ENCODE measurements at places on chromosomes 4 and X.

GRCh38 chr4:173766171-173766600 lies 236.2 kb upstream of the HAND2 start:
- DNase-seq = no peak

DNA sequence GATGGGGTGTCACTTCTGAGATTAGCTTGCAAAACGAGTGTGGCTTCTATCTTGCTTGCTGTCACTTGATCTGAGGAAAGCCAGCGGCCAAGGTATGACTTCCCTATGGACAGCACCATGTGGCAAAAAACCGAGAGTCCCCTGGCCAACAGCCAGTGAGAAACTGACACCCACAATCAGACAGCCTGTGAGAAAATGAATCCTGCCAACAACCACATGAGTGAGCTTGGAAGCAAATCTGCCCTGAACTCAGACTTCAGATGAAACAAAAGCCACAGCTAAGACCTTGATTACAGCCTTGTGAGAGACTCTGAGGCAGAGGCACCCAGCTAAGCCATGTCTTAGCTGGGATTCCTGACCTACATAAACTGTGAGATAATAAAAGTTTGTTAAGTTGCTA lies 45.5 kb downstream of the PPP1R2C start:
- peak; percentile 78 for DNase-seq

DNA sequence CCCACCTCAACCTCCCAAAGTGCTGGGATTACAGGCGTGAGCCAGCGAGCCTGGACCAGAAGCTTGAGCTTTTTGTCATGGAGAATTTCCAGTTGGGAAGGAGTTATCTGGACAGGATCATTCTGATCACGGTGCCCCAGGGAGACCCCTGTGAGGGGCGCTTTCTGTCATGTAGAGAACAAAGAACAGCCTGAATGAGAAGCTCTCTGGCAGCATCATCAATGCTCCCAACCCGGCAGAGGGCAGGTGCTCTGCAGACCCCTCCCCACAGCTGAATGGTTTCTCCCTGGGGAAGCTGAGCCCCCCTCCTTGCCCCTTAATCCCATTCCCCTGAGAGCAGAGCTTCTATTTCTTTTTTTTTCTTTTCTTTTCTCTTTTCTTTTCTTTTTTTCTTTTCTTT lies 7.3 kb upstream of the CSF2RA start:
- DNase-seq = no peak

GRCh38 chrX:109709129-109709631 lies 23.9 kb downstream of the ACSL4 start:
- DNase-seq = no peak

- no peak for DNase-seq
Observed at GRCh38 chrX:3388457-3388856, 42.0 kb upstream of the MXRA5 start.

- DNase-seq = no peak
Observed at GRCh38 chrX:136963973-136964372, 69.8 kb downstream of the GPR101 start.

GRCh38 chrX:135923353-135923752 lies 29.8 kb downstream of the SAGE1 start:
- DNase-seq = no peak

GRCh38 chr4:140342620-140343019 lies 30.8 kb upstream of the SCOC start:
- DNase-seq = no peak

- DNase-seq = no peak
Observed at GRCh38 chr4:78766650-78767049, 9.5 kb upstream of the BMP2K start.

GRCh38 chrX:45322382-45322781 lies 121.7 kb upstream of the DIPK2B start:
- peak; percentile 49 for DNase-seq

DNA sequence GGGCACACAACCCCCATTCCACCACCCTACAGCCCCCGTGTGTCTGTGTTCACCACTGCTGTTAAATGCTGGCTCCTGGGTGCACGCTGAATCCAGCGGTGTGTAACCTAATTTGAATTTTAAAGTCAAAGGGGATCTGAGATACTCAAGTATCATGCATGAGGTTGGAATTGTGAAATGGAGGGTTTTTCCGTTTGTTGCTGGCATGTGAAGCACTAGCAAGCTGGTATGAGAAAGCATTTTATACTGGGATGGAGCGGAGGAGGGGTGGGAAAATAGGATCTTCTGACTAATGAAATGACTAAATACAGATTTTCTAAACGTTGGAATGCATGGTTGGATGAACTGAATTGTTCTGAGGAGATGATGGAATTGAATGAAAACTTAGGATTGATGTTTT lies 36.9 kb upstream of the FAT1 start:
- DNase-seq = no peak

DNA sequence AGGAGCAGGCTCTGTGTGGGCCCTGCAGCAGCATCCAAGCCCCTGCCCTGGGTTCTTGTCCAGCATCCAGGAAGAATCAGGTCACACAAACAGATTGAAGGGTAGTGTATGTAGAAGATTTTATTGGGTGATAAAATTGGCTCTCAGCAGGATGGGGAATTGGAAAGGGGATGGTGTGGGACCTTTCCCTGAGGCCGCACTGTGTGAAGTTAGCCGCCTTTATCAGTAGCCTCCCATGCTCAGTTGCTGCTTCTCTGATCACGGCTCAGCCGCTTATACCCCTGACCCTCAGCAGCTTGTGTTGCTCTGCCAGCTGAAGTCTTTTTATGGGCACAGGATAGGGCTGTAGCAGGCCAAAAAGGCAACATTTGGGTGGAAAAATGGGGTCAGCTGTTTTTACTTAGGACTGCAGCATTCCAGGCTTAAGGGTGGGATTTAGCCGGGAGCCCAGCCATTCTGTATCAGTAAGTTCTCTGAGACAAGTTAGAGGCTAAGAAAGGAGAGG lies 35.2 kb upstream of the CCNG2 start:
- no peak for DNase-seq

DNA sequence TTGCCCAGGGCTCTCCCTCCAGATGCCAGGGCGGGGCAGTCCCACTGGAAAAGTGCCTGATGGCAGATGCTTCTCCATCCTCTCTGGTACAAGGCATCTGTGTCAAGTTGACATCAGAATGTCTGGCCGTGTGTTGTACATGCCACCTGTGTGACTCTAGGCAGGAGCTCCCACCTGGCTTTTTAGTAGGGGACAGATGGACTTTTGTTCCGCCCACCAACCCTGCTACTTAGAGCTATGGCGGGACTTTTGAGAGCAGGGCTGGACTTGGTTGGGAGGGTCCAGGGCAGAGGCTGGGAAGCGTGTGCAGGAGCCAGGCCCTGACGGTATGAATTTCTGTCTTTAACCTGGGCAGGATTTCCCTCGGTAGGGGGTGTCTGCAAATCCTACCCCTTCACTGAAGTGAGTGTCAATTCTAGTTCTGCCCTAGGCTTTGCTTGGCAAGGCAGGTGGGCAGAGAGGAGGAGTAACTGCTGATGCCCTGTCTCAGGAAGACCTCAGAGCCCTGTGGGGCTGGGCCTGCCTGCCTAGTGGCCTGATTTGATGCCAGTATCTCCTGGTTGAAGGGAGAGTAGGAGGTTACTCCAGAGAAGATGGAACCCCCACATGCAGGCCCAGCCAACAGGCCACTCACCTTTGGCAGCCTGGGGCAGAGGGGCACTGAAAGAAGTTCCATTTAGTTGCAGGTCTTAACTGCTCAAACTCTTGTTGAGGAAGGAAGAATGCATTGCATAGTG lies 99.1 kb downstream of the PJA1 start:
- peak; percentile 14 for DNase-seq

DNA sequence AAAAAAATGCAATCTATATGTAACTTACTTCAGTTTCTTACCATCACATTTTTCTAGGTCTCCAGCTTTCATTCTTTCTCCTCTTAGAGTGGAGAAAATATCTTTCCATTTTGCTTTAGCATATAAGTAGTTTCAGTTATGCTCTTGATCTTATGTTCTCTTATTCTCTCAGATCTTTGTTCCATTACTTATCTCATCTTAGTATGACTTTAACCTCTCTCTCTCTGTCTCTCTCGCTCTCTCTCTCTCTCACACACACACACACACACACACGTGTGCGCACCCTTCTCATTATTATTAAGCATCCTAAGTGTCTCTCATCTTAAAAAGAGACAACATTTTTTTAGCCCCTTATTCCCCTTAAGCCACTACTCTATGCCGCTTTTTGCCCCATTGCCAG lies 92.8 kb downstream of the FAAH2 start:
- DNase-seq = no peak

DNA sequence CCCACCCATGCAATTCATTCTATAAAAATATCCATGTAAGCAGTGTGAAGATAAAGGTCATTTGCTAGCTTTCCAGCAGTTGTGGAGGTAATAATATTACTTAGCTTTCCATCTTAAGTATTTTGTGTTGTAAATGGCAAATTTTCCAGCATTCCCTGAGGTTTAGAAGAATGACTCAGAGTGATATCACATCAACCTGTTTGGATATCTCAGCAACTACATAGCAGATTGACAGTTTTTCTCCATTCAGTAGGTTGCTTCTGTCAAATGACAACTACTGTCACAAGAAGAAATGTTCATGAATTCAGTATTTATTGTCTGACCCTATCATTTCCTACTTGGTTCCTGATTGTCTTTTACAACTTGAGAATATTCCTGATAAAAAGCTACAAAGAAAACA lies 434.9 kb upstream of the GALNTL6 start:
- no peak for DNase-seq

- DNase-seq = no peak
Observed at GRCh38 chr4:78426972-78427371, 124.6 kb upstream of the ANXA3 start.

DNA sequence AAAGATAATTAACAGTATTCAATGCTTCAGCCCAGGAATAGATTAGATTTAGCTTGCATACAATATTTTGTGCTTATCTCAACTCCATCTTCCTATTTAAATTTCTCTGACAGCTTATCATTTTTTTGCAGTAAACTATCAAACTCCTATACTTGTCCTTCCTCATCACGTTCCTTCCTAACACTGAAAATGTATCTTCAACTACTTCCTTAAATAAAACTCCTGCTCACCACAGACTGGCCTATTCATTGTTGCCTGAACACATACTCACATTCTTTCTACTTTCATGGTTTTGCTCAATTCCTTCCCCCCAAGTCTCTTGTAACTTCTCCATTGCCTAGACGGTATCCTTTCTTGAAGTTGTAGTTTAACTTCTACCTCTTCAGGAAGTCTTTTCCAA lies 28.5 kb upstream of the PTPN13 start:
- no peak for DNase-seq

DNA sequence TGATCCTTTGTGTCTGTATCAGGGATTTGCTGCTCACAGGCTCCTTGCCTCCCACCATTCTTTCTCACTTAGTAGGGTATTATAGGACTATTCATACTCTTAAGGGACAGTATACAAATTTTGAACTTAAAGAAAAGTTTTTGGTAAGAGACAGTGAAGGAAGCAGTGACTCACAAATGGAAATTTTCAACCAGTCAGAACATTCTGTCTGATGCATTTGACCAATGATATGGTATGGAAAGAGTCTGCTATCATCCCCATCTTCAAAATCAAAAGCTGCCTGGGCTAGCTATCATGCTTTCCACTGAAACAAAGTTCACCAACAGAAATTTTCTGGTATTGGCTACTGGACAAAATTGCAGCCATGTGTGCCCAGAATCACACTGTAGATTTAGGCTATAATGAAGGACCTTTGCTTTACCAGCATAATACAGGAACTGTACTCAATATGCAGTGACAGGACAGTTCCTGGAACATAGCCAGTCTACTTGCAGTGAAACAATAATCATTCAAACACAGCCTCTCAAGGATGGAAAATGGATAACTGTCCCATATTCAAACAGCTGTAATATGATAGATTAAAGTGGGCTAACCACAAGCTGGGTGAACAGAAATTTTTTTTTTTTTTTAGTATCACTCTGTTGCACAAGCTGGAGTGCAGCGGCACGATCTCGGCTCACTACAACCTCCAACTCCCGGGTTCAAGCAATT lies 109.0 kb upstream of the ACSL4 start:
- no peak for DNase-seq

DNA sequence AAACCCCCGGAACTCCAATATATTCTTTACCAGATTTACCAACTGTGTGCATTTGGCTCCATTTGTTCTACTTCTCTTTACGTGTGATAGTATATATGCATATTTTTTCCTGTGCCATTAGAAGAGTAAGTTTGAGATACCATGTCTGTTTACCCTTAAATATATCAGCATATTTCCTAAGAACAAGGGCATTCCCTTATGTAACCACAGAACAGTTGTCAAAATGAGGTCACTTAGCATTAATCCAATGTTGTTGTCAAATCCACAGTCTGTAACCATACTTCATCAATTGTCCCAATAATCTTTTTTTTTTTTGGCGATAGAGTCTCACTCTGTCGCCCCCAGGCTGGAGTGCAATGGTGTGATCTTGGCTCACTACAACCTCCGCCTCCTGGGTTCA lies 55.2 kb downstream of the TBC1D14 start:
- no peak for DNase-seq

DNA sequence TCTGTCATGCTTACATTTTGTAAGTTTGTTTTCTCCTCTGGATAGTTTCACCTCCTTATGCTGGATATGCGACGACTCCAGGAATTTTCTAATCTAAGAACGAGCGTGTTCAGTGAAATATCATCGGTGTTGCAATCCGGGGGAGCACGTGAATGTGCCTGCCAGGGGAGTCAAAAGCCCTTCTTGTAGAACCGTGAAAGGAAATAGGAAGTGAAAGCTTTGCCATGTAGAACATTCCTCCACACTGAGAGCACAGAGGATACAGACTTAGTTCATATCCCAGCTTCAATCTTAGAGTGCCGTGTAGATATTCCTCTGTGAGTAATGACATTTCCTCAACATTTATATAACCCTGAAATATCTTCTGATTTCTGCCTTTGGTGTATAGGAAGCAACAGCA lies 121.2 kb downstream of the VEGFC start:
- DNase-seq = no peak

GRCh38 chr4:185395238-185395955 lies at the start of gene LRP2BP:
TSS of gene LRP2BP (minus strand) at chr4:185395924. CDS start at chr4:185378186, 17,738 bp downstream.
- DNase-seq = no peak

DNA sequence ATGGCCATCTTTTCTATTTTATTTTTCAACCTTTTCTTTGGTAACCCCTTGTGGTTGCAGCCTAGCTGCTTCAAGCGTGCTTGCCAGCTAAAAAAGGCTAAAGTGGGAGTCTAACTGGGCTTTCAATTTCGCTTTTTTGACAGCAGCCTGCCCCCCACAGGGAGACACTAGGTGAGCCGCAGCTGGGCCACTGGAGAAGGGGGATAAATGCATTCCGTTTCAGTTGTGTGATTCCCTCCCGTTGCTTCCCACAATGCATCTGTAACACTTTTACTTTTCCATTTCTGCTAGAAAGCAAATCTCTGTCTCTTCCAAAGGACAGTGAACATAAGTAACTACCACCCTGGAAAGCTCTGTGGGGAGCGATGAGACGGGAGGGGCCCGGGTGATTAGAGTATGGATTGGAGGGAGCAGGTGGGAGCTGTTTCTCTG lies 86.3 kb upstream of the RAPGEF2 start:
- DNase-seq = no peak

- no peak for DNase-seq
Observed at GRCh38 chr4:2789793-2790582, 2.9 kb upstream of the SH3BP2 start.

Measured in NCI-H446 (cell line).